ENCODE measurements at places on chromosomes 16 and 17. TPM values are rescaled to one million over a fixed set of nuclear protein-coding genes. Genes with fewer than 3 reads are reported as not detected.
A peak's percentile ranks its signal among the peaks of the same experiment; 100 is the strongest.

GRCh38 chr17:39548494-39549225, 59.1 kb downstream of the NEUROD2 start:
- no peak for DNase-seq

DNA sequence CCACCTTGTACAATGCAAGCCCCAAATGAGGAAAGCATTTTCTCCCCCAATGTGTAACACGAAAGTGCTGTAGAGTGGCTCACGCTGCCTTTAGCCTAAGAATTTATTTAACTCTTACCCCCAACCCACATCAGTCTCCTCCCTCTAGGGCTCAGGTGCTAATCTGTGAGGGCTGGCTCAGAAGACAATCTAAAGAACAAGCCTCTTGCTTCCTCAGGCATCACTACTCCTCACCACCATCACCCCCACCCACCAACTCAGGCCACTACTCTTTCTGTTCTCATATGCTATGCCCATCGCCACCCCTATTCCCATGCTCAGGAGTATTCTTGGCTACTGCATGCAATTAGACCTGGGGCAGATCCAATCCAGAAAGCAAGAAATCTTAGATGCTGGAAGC, 3.9 kb upstream of the CCL2 start:
- no peak for DNase-seq

Gene MPO
- total RNA-seq, result not detected

Gene ZNF48
- 6.0 TPM for total RNA-seq

DNA sequence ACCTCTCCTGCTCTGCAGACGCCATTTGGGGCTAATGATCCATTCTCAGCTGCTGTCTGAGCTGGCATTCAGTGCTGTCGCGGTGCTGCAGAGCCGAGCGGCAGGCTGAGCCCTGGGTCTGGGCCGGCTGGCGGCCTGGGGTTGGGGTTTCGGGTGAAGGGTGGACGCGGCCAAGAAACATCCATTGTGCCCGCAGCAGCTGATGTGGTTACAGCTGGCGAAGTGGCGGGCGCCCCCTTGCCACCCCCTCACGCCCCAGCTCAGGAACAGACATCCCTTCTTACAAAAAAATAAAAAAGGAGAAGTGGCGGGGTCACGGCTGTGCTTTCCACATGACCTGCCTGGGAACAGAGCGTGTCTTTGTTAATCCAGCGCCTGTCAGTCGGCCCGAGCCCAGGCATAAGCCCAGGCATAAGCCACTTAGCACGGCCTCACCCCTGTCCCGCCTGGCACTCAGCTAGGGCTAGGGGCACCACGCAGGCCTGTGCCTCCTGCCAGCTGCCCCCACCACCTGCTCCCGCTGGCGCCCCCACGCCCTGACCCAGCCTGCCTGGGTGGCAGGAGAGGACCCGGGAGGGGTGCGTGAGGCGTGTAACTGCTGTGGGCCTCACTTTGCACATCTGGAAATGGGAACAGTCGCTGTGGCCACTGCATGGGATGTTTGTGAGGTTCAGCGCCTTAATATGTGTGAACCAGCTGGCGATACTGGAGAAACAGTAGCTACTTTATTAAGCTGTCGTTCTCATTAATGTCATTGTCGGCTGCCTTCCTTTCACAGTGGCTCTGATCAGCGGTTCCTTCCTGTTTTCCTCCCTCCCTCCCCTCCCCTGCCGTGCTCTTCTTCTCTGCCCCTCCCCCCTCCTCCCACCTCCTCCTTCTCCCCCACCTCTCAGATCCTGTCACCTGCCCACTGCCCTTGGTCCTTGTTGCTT, 197.7 kb upstream of the CIBAR2 start:
- peak; percentile 79 for DNase-seq

Gene LPO
- 0.15 TPM for total RNA-seq

DNA sequence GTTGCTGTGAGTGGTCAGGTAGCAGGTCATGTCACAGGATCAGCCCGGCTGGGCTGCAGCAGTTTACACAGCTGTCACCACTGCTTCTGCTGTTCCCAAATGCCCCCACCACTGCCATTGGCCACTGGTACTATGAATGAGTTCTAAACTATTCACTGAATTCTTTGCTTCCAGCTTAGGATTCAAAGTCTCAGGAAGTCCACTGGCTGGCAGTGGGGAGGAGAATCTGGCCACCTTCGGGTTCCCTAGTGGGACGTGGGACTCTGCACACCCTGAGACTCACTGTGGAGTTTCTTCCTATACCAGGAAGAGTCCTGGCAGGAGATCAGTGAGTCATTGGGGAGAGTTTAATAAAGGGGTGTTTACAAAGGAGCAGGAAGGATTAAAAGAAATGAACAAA, 6.9 kb downstream of the MT1X start:
- no peak for DNase-seq

- no peak for DNase-seq
Observed at GRCh38 chr17:17985555-17985954, 12.9 kb downstream of the DRC3 start.

GRCh38 chr17:80588702-80589383, 44.2 kb downstream of the RPTOR start:
- DNase-seq, result no peak

Gene NXPH3
- not detected for total RNA-seq

- no peak for DNase-seq
Observed at GRCh38 chr16:7086822-7087616, 245.6 kb upstream of the RBFOX1 start.

DNA sequence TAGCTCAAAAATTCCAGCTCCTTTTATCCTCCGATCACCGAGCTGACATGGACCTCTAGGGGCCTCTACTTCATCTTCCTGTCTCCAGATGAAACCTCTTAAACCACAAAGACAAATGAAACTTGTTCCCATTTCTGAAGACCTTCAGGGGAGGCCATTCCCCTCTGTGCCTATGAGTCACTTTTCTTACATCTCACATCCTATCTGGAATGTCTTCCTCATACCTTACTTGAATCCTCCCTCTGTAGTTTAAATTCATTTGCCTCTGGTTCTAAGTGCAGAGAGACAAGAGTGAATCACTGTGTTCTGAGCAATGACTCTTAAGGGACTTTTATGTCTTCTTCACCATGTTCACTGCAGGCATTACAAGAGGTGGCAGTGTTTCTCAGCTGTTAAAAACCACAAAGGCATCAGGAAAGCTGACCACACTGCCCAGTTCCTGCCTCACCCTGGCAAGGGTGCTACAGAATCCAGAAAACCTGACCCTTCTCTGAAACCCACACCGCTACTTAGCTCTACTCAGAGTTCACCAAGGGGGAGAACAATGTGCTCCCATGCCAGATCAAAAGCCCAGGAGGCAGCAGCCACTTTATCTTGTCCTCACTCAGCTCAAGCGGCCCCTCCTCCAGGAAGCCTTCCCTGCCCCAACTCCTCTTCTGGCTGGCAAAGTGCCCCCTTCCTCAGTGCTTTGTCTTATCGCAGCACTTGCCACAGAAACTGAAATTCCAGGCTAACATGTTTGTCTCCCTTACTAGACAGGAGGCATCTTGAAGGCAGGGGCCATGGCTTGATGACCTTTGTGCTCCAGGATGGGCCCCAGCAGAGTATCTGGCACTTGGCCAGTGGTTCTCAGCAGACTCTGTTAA, 6.4 kb downstream of the CUEDC1 start:
- peak; percentile 13 for DNase-seq

Gene ARHGAP23
- total RNA-seq, result 2.3 TPM

DNA sequence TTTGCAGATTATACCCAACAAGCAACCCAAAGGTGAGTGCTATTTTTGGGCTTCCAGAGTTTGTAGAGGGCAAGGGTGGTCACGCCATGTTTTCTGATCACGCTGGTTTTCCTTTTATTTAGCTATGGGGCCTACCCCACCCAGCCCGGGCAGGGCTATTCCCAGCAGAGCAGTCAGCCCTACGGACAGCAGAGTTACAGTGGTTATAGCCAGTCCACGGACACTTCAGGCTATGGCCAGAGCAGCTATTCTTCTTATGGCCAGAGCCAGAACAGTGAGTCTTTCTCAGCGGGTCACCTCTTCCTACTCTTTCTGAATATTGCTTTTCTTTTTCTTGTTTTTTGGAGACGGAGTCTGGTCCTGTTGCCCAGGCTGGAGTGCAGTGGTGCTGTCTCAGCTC, 2.5 kb downstream of the FUS start:
- no peak for DNase-seq

Gene HS3ST3B1
- 47.8 TPM for total RNA-seq

GRCh38 chr17:8606401-8606800, 24.1 kb downstream of the MYH10 start:
- DNase-seq, result no peak

DNA sequence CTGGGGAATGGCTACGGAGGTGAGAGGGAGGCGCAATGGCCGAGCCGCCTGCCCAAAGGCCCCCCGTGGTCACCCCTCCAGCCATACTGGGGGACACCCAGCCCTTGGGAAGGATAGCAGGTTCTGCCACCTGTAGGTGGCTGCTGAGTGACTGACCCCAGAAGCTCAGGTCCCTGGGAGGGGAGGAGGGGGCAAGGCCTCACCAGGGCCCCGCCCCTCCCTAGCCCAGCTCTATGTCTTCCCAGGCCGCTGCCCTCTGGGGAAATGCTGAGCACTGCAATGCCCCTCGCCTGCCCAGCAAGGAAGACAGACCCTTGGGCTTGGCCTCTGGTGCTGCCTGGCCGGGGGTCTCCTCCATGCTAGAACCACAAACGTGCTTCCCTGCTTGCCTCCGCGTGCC, 11.4 kb upstream of the CLDN9 start:
- DNase-seq, result no peak

DNA sequence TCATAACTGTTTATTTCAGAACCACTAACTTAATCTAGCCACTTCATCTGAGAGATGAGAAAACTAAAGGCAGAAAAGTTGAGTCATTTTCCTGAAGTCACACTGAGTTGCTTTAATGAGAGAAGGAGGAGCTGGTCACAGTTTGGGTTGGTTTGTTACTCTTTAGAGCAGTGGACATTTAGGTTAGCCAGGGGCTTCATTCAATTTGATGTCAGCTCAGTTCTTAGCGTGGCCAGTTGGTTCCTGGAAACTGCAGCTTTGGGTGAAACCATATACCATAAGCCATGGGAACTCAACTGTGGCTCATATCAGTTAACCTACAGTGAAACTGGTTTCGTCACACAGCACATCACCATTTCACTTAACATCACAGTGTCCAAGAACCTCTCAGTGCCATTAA, 59.2 kb upstream of the ADORA2B start:
- DNase-seq, result no peak

DNA sequence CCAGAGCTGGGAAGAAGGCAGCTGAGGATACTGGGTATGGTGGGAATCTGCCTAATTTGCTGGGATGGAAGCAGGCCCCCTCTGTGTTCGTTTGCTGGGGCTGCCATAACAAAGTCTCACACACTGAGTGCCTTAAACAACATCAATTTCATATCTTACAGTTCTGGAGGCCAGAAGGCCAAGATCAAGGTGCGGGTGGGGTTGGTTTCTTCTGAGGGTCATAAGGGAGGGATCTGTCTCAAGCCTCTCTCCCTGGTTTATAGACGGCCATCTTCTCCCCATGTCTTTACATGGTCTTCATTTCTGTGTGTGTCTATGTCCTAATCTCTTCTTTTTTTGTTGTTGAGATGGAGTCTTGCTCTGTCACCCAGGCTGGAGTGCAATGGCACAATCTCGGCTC, 35.8 kb downstream of the GDE1 start:
- DNase-seq, result no peak

GRCh38 chr17:59702304-59702703, 4.9 kb downstream of the PTRH2 start:
- DNase-seq, result no peak

- DNase-seq, result no peak
Observed at GRCh38 chr16:77330332-77331042, 104.3 kb downstream of the ADAMTS18 start.

DNA sequence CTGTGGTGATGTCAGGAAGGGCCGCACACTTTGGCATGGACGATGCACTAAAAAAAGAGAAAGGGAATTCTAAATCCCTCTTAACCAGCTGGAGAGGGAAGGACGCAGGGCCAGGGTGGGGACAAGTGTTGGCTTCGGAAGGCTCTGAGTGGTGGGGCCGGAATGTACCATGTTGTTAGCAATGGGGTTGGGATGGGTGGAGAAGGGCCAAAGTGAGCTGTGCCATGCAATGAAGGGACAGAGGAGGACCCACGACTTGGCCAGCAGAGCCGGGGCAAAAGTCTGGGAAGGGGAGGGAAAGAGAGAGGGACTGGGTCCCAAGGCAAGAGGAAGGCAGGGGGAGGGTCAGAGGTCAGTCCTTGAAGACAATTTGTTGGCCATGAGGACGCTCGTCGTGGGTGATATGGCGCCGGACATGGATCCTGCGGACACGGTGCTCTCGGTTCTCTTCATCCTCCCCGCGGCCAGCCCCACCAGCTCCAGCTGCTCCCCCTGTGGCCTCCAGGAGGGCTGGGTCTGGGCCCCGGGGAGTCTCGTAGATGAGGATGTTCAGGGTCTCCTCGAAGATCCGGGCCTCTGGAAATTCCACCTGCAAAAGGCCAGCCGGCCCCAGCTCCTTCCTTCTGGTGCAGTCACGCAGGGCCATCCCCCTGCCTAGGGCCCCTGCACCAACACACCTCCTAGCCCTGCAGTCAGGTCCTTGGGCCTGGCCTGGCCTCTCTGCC, 6.4 kb downstream of the ASPHD1 start:
- no peak for DNase-seq

Gene CDC42EP4
- 4.6 TPM for total RNA-seq

- no peak for DNase-seq
Observed at GRCh38 chr17:1554751-1555540, 7.6 kb downstream of the PITPNA start.

GRCh38 chr17:57735707-57736106, 9.4 kb downstream of the CCDC182 start:
- peak; percentile 9 for DNase-seq

GRCh38 chr16:22694887-22695382, 119.0 kb upstream of the HS3ST2 start:
- DNase-seq, result no peak

GRCh38 chr16:82681592-82681991, 54.8 kb downstream of the CDH13 start:
- DNase-seq, result no peak

- no peak for DNase-seq
Observed at GRCh38 chr16:3909791-3910583, 29.5 kb upstream of the CREBBP start.

DNA sequence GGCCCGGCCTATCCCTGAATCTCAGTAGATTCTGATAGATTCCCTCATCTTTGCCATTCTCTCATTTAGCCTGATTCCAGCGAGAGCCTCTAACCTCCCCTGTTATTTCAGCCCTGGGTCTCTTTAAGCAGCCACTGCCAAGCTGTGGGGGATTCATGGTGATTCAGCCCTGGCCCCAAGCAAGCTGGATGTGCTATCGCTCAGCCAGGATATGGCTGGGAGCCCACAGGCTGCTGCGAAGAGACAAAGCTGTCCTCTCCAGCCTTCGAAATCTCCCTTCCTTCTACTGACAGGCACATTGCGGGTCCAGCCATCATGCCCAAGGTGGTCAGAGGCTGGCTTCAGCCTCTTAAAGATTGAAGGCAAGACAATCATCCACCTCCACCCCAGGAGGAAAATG, 394.1 kb downstream of the SOX9 start:
- no peak for DNase-seq

Gene CD300E
- total RNA-seq, result not detected

- no peak for DNase-seq
Observed at GRCh38 chr16:78489072-78489471, 389.6 kb downstream of the WWOX start.

DNA sequence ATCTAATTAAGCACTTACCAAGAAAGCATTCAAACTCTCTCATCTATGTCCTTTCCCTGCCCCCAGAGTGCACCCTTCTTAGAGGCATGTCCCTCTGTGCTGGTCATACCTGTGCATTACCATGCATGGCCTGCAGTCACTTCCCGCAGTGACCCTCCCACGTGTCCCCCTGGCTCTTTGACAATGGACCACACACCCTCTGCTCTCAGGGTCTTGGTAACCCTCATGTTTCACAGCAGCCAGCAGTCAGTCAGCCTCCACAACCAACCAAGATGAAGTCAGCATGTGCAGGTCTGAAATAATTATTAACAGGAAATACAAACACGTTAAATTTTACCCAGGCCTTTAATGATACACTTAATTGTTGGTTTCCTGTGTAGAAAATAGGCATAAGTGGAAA, 10.1 kb downstream of the KRT33A start:
- DNase-seq, result no peak

Gene CDH5
- total RNA-seq, result not detected

Data from CD4-positive, CD25-positive, alpha-beta regulatory T cell (primary cell).